Smooth muscle cell of bladder (primary cell): ENCODE measurements at places on chromosomes 6 and 20. TPM values are rescaled to one million over a fixed set of nuclear protein-coding genes. Genes with fewer than 3 reads are reported as not detected.

MUC22 gene
- not detected in 2 replicates for total RNA-seq

C20orf204 gene
- total RNA-seq, result 0.57 and 0.92 TPM in 2 replicates

MYB gene
- total RNA-seq, result 0.09 and 0.14 TPM in 2 replicates

TP53TG5 gene
- total RNA-seq, result under 0.01 TPM in 1 of 2 replicates, not detected in the other

TNFAIP3 gene
- 8.7 and 13.3 TPM in 2 replicates for total RNA-seq

FOXQ1 gene
- 0.09 and 0.14 TPM in 2 replicates for total RNA-seq

BEND3 gene
- total RNA-seq, result 0.71 and 1.7 TPM in 2 replicates

CASS4 gene
- total RNA-seq, result 0.09 and 0.14 TPM in 2 replicates

AKIRIN2 gene
- 12.4 and 13.3 TPM in 2 replicates for total RNA-seq

BPIFB1 gene
- not detected in 2 replicates for total RNA-seq

OR2J3 gene
- not detected in 2 replicates for total RNA-seq

NMBR gene
- total RNA-seq, result 0.09 TPM in 1 of 2 replicates, not detected in the other

EFCAB8 gene
- total RNA-seq, result 0.28 TPM in 2 replicates

CD93 gene
- 0.14 and 2.1 TPM in 2 replicates for total RNA-seq
